ENCODE measurements at places on chromosomes 3 and 15.

GRCh38 chr3:11300970-11301369 is 28.8 kb downstream of the ATG7 start:
- peak; percentile 70 for DNase-seq

DNA sequence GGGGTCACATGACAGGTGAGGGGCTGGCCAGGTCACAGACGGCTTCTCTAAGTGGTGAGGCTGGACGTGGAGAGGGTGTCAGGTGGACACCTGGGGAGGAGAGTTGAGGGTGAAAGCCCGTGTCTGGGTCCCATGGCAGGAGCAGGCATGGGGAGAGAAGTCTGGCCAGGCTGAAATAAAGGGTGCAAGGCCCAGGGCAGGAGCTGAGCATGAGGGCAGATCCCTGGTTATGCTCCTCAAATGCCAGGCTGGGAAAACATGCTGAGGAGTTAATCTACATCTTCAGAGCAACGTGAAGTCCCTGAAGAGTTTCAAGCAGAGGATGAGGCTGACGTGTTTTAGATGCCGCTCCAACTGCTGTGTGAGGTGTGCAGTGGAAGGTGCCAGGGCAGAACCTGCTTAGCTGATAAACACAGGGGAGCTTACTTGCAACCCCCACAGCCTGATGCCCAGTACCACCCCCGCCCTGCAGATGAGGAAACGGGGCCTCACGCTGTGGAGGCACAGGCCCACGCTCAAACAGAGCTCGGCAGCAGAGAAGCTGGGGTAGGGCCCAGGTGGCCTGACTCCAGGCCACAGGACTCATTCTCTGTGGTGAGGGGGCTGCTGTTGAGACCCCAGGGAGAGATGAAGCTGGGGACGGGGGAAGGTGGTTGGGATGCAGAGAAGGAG is 40.5 kb downstream of the HCN4 start:
- DNase-seq, result peak; percentile 27

- no peak for DNase-seq
Observed at GRCh38 chr15:94001255-94001801, 230.0 kb upstream of the MCTP2 start.

DNA sequence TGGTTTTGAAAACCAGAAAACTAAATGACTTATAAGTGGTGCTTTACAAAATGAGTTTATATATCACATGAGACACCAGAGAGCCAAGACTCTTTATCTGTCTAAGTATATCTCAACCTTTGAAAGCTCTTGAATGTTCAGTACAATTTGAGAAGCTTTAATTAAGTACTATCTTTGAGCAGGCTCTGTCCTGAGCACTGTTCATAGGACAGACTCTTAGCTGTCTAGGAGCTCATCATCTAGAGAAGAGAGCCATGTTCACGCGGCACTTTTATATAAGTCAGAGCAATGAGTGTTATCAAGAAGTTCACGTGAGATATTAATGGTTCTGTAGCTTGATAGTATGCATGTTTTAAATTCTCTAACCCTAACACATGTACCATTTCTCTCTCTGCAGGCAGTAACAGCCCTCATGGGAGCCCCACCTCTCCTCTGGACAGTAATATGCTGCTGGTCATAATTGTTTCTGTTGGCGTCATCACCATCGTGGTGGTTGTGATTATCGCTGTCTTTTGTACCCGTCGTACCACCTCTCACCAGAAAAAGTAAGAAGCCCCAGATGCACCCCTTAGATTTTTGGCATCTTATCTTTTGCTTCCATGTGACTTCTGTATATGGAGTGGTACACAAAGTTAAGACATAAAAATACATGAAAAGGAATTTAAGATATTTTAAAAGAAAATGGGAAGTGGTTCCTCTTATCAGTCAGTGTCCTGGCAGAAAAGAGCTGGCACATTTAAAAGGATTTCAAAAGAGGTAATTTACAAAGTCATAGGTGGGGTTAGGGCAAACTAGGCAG is 86.0 kb downstream of the HCN4 start:
- DNase-seq, result no peak

Data from GM13976 (cell line).